Activated naive CD4-positive, alpha-beta T cell treated with Interleukin-2 at 50 U/mL for 16 hours (primary cell): ENCODE measurements at places on chromosomes 5 and 9.

GRCh38 chr9:38652044-38652443 lies 31.6 kb upstream of the ANKRD18A start:
- no peak for DNase-seq

GRCh38 chr9:27429436-27429835 lies 94.7 kb upstream of the IFNK start:
- DNase-seq = no peak

DNA sequence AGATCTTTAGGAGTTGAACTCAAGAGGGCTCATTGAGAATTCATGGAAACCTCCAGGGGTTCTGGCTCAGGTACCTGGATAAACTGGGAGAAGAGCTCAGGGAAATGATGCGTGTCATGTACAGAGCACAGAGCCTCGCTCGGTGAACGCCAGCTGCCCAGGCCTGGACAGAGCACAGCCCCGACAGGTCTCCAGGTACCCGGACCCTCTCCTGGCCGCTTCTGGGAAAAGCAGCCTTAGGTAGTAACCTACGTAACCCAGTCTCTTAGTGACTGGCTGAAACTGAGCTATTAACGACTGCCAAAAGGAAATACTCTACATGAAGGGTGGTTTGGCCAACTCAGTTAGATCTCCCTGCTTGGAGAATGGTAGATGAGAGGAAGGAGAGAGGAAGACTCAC lies 157.4 kb downstream of the TTLL11 start:
- no peak for DNase-seq

GRCh38 chr9:95793924-95794828 lies 81.3 kb upstream of the ERCC6L2 start:
- DNase-seq = no peak

DNA sequence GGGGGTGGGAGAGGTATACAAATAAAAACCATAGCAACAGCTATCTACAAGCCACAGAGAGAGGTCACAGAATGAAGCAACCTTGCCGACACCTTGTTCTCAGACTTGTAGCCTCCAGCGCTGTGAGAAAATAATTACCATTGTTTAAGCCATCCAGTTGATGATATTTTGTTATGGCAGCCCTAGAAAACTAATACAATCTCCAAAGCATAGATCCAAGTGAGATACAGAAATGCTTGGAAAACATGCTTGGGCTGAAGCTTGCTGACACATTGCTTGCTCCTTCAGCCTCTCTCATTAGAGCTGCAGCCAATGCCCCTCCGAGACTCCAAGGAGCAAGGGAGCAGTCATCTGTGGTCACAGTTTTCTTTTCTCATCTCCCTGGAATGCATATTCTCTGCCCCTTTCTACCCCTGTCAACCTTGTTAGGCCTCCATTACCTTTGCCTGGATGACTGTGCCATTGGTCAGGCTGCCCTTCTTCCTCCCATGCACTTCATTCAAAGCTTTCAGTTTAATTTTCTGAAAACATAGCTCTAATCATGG lies 401.4 kb upstream of the KLF4 start:
- no peak for DNase-seq

- DNase-seq = no peak
Observed at GRCh38 chr9:14011799-14012560, 302.0 kb downstream of the NFIB start.

- no peak for DNase-seq
Observed at GRCh38 chr5:174827558-174827957, 103.2 kb downstream of the MSX2 start.

- DNase-seq = no peak
Observed at GRCh38 chr9:129569502-129570449, 51.1 kb downstream of the C9orf50 start.

DNA sequence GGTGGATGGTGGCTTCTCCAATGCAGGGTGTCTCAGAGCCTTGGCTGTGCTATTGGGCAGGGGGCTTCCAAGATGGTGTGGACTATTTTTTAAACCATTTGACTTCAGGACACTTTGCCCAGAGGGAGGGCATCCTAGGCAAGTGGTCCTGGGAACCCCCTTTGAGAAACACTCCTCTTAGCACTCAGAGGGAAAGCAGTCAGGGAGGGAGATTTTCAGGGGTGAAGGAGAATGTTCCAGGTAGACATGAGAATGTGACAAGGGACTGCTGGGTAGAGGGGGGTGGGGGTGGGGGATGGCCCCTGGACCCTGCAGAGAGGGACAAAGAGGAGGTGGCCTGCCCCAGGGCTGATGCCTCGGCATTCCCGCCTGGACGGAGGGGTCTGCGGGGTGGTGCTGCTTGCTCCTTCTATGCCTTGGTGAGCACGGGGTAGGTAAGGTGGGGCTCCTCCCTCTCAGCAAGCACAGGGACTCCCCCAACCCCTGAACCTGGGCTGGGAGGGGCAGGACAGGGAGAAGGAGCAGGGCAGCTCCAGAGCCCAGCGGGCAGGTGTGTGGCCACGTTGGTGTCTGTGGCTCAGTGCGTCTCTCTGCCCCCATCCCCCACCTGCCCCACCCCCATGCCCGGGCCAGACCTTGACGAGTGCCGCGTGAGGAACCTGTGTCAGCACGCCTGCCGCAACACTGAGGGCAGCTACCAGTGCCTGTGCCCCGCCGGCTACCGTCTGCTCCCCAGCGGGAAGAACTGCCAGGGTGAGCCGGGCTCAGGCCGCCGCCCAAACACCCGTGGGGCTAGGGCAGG lies 13.8 kb upstream of the ASS1 start:
- DNase-seq = no peak
